ENCODE measurements at places on chromosomes 2 and 18.
A peak's percentile ranks its signal among the peaks of the same experiment; 100 is the strongest.

GRCh38 chr2:236369661-236370062 lies 105.5 kb upstream of the ASB18 start:
- DNase-seq = no peak

DNA sequence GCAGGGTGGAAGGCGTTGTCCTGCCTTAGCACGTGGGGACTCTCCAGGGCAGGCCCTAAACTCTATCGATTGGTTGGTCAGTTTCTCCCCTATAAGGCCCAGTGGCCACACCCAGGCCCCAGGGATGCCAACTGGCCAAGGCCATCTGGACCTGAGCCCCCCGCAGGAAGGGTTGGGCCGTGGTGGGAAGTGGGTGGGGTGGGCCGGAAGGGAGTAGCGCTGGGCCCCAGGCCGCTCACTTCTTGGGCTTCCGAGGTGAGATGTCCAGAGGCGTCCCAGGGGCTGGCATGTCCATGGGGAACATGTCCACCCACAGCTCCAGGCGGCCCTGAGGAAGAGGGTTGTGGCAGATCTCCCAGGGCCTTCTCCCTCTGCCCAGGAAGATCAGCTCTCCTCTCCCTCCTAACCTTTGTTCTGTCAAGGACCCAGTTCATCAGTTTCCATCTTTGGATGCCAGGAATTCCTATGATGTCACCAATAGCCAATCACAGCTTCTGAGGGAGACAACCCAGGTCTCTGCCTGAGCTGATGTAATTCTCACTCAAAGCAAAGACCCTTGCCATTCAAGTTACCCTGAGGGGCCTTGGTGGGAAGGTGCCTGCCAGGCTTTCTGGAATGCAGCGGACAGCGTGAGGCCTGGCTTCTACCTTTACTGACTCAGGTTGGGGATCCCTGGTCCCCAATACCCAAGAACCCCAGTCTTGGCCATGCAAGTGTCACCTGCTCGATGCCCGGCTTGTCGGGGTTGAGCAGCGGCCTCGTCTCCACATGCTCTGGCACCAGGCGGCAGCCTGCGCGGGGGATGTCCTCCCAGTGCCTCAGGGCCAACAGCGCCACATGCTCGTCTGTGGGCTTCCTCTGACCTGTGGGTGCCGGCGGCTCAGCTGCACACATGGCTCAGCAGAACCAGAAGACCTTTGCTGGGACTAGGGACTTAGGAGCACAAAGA lies 14.4 kb downstream of the OTOF start:
- DNase-seq = no peak

- DNase-seq = no peak
These were observed 178.7 kb downstream of the NCKAP5 start for GRCh38 chr2:133389569-133389968.

DNA sequence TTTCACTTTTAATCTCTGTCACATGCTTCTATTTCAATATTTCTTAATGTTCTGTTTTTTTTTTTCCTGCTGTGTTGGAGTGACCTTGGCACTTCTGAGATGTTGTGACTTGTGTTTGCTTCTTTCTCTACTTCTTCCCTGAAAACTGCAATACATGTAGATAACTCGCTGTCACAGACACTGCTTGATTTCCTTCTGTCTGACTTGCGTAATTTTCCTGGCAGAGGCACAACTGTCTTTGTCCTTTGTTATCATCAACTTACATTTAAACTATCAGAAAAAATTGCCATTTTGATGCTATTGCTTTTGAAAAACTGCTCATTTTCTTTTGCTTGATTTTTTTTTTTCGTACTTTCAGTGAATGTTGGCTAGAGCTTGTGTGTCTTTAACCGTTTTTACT lies 69.0 kb downstream of the BABAM2 start:
- peak; percentile 36 for DNase-seq

DNA sequence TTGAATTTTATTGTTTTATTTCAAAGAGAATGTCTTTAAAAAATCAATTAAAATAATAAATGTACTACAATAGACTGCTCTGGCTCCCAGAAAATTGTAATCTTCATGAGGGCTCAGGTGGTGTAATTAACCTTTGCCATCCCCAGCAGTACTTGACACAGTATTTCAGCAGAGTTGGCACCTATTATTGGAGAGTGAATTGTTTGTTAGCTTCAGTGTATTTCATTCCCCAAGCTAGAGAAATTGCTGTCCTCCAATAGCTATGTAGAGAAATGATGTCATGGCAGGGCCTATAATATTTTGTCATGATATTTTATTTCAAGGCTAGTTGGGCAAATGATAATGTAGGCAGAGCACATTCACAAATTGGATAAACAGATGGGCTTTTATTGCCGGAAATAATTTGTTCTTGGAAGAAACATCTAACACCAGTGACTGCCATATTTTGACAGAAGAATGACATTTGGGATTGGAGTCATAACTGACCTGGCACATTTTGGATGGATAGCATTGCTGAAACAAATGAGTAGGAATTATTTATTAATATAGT lies 712.0 kb upstream of the NXPH2 start:
- no peak for DNase-seq

DNA sequence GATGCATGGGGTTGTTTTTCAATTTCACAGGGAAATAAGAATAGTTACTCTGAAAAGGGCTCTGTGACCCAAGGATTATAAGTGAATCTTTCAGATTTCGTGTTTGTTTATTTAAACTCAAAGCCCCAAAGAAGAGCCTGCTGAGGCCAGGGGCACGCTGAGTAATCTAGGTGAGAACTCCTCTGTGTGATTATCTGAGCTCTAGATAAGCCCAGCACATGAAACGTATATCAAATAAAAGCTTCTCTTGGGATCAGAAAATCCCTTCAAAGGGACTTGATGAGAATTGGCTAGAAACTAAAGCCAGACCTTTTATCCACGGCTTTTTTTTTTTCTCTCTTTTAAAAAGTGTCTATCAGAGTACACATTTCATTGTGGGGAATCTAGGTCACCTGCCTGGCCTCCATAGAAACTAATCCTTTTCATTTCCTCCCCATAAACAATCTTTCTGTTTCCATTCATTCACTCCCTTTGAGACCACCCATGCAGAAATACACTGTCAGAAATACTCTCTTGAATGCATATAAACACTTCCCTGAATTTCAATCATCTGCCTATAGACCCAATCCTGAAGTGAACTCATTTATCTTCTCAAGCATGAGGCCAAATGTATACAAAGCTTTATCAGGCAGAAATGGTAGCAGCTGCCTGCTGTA lies 137.4 kb downstream of the RIT2 start:
- no peak for DNase-seq

DNA sequence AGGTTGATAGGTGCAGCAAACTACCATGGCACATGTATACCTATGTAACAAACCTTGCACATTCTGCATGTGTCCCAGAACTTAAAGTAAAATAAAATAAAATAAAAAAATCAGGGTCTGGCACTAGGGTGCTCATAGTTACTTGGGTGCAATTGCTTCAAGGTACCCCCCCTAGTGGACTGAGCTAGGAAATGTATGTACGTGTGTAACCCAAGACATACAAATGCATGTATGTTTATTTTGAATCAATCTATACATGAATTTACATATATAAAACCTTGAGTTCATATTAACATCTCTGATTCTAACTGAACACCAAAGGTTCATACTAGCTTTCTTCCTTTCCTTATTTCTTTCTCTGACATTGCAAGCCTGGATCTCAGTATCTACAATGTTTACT lies 51.5 kb downstream of the USP37 start:
- DNase-seq = no peak

GRCh38 chr2:213286161-213286560 lies 1.9 kb downstream of the SPAG16 start:
- DNase-seq = no peak

GRCh38 chr2:70418514-70418913 lies 116.6 kb upstream of the FAM136A start:
- no peak for DNase-seq

GRCh38 chr2:39023649-39024048 lies 97.2 kb downstream of the SOS1 start:
- no peak for DNase-seq

DNA sequence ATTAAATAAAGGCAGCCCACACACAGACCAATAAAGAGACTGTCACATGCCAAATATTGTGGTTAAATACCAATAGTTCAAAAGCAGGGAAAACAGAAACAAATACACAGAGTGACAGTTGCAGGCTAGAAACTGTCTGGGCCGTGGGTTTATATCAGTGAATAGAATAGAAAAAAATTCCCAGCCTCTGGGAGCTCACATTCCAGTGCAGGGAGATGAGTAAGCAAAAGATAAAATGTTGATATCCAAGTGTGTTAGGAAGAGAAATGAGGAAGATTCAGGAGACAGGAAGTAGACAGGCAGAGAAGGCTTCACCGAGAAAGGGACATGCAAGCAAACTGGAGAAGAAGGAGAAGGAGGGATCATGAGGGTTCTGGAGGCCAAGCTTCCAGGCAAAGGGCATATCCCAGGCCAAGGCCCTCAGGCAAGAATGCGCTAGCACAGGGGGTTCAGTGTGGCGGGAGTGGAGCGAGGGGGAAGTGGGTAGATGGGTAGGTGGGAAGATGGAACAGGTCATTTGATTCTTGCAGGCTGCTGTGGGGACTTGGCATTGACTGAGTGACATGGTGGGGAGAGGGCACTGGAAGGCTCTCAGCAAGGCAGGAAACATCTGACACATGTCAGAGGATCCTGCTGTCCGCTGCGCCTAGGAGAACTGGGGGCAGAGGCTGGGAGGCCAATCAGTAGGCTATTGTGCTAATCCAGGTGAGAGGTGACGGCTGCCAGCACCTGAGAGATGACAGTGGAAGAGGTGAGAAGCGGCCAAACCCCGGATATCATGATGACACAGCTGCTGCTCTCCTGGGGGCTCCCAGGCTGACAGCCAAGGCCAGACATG lies 89.2 kb downstream of the ZBTB7C start:
- DNase-seq = no peak

DNA sequence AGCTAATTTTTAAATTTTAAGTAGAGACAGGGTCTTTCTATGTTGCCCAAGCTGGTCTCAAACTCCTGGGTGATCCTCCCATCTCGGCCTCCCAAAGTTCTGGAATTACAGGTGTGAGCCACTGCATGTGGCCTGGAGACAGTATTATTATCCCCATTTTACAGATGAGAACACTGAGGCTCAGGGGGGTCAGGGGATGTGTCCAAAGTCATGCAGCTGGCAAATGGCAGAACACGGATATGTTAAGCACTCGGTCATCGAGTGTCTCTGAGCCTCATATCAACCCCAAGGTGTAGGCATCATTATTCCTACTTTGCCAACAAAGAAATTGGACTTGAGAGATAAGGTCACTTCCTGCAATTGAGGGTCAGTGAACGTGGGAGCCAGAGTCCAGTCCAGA lies 12.6 kb downstream of the KCNK3 start:
- no peak for DNase-seq

DNA sequence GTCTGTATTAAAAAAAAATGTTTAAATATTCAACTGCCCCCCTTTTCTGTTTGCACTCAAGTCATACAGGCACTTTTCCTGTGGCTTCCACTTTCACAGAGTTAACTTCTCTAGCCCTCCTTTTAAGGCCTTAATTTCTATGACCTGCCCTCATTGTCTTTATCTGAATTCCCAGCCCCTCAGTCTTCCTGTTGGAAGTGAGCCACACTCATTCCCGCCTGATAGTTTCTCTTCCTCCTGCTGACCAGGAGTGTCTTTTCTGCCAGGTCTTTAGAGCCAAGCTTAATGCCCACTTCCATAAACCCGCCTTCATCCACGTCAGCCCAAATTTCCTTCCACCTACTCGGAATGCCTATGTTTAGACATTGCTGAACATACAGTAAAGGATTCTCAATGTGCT lies 10.5 kb downstream of the COPS8 start:
- no peak for DNase-seq

GRCh38 chr18:21056545-21056944 lies 55.1 kb downstream of the ROCK1 start:
- DNase-seq = no peak

GRCh38 chr2:233882353-233882752 lies 14.2 kb upstream of the MSL3B start:
- DNase-seq = no peak

GRCh38 chr2:192043216-192043870 lies 151.4 kb downstream of the TMEFF2 start:
- no peak for DNase-seq

GRCh38 chr2:60608679-60609078 lies 55.2 kb upstream of the BCL11A start:
- DNase-seq = no peak

DNA sequence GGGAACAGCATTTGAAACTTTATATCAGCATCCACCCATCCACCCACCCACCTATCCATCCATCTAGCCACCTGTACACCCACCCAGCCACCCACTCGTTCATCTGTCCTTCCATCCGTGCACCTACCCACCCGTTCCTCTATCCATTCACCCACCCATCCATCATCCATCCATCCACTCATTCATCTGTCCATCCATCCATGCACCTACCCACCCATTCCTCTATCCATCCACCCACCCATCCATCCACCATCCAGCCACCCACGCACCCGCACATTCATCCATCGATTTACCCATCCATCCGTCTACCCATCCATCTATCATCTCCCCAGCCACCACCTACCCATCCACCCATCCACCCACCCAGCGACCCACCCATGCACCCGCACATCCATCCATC lies 24.8 kb downstream of the LDLRAD4 start:
- DNase-seq = no peak

GRCh38 chr2:98926601-98927000 lies 9.4 kb downstream of the CRACDL start:
- DNase-seq = peak; percentile 4

DNA sequence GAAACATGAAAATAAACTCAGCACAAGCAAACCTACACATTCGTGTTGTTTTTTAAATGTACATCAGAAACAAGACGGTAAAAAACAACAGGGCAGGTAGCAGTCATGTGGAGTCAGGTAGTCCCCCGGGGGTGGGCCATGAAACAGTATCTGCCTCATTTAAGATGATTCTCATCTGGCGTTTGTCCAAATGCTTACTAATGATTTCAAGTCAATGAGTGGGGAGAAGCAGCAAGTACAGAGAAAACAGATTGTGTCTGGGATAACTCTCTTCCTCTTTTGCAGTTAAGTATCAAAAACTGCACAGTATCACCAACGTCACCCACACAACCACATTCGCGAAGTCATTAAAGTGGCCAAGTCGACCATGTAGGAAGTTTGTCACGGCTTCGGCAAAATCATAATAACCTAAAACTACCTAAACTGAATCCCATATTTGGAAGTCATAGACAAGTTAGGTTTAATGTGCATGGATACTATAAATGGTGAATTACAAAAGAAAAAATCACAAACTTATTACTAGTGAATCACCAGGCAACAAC lies 1.3 kb downstream of the LAPTM4A start:
- DNase-seq = no peak

DNA sequence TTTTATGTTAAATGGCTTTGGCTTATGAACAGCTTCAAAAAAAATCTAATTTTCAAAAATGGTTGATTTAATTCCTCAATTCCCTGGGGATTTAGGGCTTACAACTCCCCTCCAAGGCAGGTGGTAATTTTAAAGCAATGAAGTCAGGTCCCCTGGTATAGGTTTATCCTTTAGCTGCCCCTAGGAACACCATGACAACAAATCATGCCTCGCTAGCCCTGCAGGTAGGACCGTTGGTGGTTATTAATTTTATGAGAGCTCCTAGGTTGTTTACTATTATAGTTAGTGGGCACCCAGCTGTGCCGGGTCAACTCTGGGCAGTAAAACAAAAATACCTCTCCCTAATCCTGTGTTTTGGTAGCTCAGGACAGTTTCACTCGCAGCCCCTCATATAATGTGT lies 26.2 kb upstream of the MBOAT2 start:
- DNase-seq = no peak

Data from femur (tissue), 1 donor.